ENCODE measurements at places on chromosomes 2 and 18.

GRCh38 chr2:201715459-201715858, 17.0 kb upstream of the MPP4 start:
- DNase-seq: no peak

DNA sequence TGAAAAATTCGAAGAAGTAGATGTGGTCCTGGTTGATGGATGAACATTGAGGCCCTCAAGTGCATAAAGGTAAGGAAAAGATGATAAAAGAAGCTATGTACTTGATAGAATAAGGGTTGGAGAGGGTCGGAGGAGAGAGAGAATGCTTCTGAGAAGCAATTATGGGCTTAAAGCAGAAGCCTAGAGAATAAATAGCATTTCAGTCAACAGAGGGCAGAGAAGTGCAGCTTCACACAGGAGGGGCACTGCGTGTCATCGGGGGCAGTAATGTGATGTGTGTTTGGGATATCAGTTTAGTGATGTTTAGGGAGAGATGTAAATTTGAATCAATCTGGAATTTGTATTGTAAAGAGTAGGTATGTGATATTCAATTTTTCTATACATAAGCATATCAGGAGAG, 334.5 kb downstream of the PIK3C3 start:
- DNase-seq: no peak

DNA sequence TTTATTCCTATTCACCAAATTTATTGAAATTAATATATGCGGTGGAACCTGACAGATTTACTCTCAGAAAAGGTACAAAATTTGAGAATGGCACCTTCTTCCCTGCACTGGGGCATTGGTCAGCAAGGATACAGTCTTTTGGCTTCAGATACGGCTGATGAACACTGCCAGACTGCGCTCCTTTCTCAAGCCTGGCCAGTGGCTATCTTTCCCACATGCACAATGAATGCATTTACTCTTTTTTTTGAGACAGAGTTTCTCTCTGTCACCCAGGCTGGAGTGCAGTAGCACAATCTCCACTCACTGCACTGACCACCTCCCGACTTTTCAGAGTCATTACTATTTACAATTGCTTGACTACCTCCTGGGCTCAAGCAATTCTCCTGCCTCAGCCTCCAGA, 61.6 kb downstream of the MOB4 start:
- no peak for DNase-seq

DNA sequence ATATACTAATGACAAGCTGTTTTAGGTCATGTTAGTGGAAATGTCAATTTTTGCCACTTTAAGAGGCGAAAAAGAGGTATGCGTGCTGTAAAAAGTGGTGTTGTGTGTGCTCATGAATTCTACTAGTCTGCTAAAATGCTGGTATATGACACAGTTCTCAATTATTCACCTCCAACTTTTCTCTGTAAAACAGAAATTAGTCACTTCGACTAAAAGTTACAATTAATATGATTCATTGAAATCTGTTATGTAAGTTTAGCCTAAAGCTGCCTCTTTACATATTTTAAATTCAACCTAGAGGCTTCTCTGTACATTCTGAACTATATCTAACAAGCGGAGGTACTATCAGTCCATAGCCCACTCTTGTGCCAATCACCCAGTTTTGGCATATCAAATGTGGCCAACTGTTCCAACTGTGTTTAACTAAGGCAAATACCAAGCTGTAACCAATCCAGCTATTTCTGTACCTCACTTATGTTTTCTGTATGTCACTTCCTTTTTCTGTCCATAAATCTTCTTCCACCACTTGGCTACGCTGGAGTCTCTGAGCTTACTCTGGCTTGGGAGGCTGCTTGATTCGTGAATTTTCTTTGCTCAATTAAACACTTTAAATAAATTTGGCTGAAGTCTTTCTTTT, 20.8 kb downstream of the BAZ2B start:
- DNase-seq: no peak

- DNase-seq: no peak
These were observed 20.8 kb downstream of the KCNF1 start for GRCh38 chr2:10932345-10933151.

DNA sequence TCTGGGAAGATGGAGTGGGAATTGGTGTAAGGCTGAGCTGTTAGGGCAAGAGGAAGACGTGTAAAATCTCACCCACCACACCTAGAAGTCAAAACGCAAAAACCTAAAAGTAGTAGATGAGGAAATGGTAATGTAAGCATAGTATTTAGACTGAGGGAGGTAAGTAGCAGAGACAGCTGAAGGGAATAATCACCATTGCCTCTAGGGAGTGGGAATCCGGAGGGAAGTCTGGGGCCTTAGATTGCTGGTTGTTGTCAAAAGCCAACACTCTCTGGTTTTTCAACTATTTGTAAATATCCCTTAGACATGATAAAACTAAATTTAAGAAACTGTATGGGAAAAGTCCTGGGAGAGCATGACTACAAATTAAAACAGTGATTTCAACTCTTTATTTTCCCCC, 28.7 kb upstream of the MYCN start:
- no peak for DNase-seq

DNA sequence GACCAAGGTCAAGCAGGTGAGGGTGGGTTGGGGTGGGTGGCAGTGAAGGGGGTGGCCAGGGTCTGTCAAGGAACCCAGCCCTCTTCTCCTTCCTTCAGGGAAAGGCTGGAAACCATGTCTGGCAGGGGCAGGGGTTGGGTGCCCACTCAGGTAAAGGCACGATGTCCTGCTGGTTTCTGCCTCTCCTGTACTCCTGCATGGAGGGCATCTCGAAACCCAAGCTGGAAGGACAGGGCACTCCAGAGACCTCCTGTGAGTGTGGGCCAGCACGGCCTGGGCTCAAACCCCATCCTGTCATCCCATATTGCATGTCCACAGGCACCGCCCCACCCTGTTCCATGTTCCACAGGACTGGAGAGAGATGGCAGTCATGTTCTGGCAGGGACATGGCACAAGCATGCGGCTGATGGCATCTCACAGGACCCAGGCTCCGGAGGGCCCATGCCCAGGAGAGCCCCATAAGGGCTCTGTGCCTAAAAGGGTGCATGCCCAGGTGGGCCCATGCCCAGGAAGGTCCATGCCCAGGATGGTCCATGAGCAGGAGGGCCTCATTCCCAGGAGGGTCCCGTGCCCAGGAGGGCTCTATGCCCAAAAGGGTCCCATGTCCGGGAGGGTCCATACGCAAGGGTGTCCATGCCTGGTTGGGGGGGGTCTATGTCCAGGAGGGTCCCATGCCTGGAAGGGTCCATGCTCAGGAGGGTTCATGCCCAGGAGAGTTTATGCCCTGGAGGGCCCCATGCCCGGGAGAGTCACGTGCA, 6.4 kb downstream of the GPR35 start:
- DNase-seq: no peak

GRCh38 chr2:62467100-62467474, 38.9 kb downstream of the TMEM17 start:
- no peak for DNase-seq

DNA sequence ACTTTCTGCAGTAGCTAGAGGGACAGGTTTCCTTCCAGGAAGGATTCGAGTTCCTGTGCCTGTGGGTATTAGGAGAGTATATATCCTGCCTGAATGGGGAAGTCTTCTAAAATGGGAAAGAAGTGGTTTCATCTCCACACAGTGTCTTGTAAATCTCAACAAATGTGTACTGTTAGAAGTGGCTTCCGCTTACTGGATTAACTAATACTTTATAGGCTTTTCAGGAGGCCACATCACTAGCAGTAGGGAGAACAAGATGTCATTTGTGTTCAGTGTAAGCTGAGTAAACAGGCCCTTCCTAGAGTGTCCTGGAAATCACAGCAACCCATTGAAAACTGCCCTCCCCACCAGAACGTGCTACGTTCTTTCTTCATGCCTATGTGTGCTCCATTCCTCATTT, 12.5 kb upstream of the POLR1B start:
- no peak for DNase-seq

- DNase-seq: no peak
These were observed 14.2 kb downstream of the SPEG start for GRCh38 chr2:219448776-219449341.

DNA sequence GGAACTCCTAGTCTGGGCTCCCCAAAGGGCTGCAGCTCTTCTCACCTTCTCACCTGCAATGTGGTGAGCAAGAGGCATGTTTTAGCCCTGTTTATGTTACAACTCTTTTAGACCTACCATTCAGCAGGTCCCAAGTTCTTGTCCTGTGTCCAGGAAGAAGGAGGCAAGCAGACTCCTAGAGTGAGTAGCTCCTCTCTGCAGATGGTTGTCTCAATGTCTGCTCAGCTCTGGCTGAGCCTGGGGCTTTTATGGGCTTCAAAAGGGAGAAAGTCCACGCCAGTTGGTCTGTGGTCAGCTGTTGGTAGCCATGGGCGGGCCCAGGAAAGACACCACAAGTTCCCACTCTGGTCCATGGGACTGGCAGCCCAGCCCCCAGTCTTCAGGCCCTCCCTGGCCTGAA, 148.1 kb upstream of the HS6ST1 start:
- DNase-seq: no peak

GRCh38 chr2:58594762-58595161, 353.6 kb upstream of the FANCL start:
- no peak for DNase-seq

- no peak for DNase-seq
These were observed 54.3 kb downstream of the ITGA6 start for GRCh38 chr2:172481507-172482262.

GRCh38 chr2:98912221-98912851, 23.7 kb downstream of the CRACDL start:
- DNase-seq: peak; percentile 73

DNA sequence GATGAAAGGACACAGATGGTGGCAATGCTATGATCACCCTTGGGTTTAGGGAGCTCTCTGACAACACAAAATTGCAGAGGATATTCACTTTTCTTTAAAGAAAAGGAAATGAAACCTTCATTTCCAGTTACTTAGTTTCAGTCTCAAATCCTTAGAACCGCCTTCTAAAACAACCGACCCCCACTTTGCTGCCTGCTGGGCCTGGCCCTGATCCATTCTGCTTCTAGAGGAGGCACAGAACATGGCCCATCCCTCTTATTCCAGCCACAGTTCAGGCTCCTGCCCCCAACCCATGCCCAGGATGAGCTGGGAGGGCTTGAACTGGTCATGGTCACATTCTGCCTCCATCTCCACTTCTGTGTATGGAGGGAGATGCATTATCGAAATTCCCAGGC, 311.6 kb downstream of the EN1 start:
- DNase-seq: no peak

DNA sequence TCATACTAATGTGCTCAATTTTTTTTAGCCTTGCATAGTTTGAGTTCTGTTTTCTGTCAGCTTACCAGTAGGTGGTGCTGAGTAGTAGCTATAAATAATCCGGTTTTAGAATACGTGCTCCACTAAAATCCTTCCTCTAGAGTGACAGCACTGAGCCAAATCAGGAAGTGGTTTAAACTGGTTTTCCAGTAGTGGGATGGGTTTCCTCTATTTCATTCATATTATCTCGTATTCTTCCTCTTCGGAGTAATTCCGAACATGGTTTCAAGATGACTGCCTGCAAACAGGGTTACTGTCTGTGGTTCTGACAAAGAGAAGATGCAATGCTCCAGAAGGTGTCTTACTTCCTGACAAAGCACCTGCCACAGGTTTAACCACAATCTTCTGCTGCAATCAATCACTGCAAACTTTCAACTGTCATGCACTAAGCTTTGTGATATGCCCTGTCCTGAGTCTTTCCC, 496.9 kb upstream of the VRK2 start:
- DNase-seq: no peak

- DNase-seq: peak; percentile 18
These were observed 2.3 kb upstream of the KIF1A start for GRCh38 chr2:240822280-240822847.

- no peak for DNase-seq
These were observed 53.6 kb downstream of the DPYSL5 start for GRCh38 chr2:26901326-26902183.

- no peak for DNase-seq
These were observed 265.3 kb downstream of the DCC start for GRCh38 chr18:52605345-52605744.

DNA sequence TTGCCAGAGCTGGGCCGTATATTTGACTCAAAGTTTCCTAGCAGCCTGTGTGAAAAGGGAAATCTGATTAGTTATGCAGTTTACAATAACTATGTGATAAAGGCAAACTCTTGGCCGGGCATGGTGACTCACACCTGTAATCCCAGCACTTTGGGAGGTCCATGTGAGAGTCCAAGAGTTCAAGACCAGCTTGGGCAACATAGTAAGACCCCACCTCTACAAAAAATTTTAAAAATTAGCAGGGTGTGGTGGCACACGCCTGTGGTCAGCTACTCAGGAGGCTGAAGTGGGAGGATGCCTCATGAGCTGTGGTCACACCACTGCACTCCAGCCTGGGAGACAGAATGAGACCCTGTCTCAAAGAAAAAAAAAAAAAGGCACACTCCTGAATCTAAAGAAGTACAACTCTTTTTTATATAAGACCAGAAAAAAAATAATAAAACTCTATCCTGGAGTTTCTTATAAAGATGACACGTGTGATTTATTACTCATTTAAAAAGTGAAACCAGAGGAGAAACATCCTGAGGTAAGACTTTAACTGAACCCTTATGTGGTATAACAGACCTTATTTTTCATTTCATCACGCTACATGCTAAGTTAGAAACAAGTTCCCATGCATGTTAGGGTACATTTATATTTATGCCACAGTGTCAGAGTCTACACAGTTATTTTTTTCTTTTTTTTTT, 32.6 kb upstream of the KCMF1 start:
- DNase-seq: no peak

GRCh38 chr2:37477921-37478320, 133.5 kb downstream of the QPCT start:
- no peak for DNase-seq

DNA sequence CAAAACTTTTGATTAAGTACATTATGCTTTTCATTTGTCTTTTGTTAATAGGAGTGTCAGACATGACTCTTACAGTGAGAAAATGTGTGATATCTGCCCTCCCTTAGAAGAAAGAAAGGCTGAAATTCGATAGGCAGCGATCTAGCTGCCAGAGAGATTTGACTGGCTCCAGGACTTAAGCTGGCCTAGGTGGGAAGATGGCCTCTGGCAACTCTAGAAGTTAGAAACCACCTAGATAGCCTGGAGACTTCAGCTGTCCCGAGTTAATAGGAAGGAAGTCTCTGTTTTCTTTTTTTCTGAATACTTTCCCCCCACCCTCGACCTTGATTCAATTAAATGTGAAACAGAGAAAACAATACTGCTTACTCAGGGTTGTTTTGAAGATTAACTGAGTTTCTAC, 1194.7 kb upstream of the CRIM1 start:
- DNase-seq: no peak

GRCh38 chr2:222916229-222917197, 55.7 kb downstream of the ACSL3 start:
- no peak for DNase-seq

DNA sequence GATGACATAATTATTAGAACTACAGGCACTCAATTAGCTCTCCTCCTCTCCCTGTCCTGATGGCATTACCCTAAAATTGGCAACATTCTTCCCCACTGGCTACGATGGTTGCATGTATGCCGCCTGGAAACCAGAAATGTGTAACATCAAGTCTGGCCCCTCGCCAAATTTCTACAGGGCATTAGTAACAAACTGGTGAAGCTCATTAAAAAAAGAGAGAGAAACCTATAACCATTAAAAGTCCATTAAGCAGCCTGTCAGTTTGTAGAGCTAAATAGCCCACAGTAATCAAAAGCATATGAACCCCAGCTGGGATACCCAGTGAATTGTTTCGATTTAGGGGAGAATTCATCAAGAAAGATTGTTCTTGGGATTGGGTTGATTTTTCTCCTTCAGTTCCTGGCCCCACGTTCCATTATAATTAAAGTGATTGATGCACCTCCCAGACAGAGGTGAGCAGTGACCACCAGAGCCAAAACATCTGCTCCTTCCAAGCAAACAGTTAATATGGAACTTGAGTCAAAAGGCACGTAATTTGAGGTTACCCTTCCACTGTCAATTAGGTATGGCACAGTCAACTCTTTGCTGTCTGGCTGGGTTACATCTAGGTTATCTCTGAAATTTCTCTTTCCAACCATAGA, 208.6 kb downstream of the C1D start:
- no peak for DNase-seq

All from NCI-H774 (cell line).